Fibroblast of skin of right biceps (primary cell): ENCODE measurements at places on chromosomes 7 and 10.

DNA sequence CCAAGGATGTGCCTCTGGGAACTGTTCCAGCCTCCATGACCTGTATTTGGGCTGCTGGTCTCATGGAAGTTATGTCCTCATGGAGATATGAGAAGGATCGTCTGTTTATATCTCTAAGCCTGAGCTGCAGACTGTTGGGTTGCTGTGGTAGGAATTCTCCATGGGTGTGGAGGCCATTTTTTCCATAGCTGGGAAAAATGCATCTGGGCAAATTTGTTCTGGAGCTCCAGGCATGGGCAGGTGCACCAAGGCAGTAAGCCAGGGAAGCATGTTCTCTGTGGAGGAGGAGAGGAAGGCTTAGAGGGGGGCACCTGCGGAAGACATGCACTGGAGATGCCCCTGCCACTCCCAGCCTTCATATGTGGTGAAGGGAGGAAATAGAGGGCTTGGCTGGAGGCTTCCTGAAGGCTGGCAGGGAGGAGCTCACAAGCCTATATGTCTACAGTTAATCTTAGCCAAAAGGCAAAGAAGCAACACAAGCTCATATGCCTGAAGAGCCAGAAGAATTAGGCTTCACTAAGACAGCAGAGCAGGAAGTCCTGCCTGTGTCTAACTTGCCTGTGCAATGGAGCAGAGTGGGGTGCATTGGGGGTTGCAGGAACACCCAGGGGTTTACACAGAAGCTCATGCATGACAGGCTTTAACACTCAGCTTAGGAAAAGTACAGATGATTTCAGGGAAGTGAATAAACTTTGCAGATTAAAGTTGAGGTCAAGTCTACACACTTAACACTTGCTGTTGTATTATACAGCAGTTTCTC lies 35.1 kb upstream of the CXCL12 start:
- no peak for DNase-seq

GRCh38 chr7:36637417-36637816 lies 86.9 kb downstream of the AOAH start:
- DNase-seq, result no peak

DNA sequence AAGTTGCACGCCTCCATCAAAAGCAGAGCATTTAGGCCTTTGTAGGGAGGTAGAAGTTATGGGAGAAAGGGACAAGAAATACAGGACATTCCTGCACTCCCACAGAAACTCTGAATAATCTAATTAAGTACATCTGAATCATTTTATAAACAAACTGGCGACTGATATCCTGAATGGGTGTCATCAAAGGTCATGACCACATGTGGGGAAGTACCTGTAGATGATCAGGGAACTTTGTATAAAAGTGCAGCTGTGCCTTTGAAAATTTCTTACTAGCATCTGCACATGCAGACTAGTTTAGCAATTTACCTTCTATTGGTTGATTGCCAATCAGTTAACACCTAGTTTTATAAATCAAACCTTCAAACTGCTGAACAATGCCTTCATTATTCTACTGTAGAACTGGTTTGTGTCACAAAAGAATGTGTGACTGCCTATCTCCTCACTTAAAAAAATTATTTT lies 17.1 kb downstream of the STEAP4 start:
- no peak for DNase-seq

DNA sequence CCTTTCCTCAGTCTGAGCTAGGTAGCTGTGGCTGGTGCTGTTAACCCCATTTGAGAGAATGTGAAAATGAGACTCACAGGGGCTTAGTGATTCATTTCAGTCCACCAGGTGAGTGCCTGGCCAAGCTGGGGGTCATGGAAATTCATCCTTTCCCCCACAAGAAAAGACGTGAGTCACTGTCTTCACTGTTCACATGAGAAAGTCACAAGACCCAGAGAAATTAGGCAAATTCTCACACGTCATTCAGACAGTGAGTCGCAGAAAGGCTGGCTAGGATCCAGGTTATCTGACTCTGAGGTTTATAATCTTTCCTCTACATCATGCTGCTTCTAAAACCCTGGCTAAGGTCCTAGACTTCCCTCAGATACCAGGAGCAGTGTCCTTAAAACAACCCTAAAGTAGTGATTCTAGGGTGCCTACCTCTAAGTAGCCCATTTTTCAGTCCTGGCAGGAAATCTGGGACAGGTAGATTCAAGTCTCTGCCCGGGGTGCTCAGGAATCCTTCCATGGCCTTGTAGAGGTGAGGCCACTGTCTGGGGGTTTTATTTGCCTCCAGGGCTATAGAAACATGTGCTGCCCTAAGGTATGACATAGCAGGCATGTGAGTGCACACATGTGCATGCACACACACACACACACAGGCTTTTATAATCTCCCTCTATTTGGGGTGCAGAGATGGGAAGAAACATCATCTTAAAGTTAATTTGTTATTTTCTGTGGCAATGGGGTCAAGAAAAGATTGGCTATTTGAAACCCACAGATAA lies 427.9 kb upstream of the CELF2 start:
- DNase-seq, result peak; percentile 96
